ENCODE measurements at places on chromosomes 1 and 21.

- no peak for DNase-seq
Observed at GRCh38 chr1:201479201-201479730, 10.3 kb upstream of the PHLDA3 start.

GRCh38 chr1:112887599-112888283, 68.3 kb downstream of the SLC16A1 start:
- DNase-seq, result no peak

- no peak for DNase-seq
Observed at GRCh38 chr1:1307261-1307922, 338 bp downstream of the ACAP3 start.

DNA sequence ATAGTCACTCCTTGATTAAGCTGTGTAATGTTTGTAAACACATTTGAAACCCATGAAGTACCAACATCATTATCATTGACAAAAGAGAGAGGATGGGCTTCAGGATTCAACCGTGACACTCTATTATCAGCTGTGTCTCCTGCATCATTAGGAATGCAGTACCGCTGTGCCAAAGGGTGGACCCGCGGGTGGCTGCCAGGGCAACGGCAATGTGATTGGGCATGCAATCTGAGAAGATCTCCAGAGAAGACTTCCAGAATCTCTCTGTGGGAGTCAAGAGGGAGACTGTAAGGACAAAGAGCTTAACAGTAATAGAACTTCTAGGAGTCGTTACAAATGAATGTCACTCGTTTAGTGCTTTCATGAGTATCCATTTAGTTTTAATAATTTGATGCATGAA, 97.9 kb downstream of the USH2A start:
- no peak for DNase-seq

DNA sequence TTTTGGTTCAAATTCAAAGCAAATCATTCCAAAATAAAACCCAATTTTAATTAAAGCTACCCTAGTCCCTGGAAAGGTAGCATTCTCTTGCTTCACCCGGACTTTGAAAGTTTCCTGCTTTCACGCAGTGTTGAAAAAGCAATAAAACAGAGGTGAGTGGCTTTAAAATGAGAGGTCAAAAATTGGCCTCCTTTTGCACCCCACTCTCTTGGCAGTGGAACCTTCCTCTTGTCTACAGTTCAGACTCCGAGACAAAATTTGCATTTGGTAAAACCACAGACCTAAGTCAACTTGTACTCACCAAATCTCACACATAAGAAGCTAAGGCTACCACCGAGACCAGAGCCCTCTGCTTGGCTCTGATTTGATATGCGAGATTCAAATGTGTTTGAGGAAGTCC, 252.7 kb downstream of the TTLL7 start:
- DNase-seq, result no peak

DNA sequence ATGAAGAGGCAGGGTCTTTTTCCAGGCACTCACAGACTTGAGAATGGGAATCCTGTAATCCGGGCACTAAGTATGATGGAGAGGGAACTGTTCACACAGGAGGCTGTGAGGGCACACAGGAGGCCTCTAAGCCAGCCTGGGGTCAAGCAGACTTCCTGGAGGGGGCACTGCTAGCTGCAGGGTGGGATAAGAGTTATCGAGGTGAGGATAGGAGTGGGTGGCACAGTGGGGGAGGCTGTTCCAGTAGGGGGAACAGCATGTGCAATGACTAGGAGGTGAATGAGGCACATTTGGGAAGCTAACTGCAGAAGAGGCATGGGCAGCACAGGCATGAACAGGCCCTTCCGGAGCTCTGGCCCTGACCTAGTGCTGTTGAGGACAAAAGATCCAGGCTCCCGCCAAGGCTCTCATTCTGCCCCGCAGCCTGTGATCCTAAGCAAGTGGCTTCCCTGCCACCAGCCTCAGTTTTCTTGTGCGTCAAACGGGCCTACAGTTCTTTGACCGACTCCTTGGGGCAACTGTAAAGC, 216.7 kb downstream of the TRABD2B start:
- DNase-seq, result no peak

- DNase-seq, result no peak
Observed at GRCh38 chr21:17738176-17738953, 80.8 kb downstream of the C21orf91 start.

DNA sequence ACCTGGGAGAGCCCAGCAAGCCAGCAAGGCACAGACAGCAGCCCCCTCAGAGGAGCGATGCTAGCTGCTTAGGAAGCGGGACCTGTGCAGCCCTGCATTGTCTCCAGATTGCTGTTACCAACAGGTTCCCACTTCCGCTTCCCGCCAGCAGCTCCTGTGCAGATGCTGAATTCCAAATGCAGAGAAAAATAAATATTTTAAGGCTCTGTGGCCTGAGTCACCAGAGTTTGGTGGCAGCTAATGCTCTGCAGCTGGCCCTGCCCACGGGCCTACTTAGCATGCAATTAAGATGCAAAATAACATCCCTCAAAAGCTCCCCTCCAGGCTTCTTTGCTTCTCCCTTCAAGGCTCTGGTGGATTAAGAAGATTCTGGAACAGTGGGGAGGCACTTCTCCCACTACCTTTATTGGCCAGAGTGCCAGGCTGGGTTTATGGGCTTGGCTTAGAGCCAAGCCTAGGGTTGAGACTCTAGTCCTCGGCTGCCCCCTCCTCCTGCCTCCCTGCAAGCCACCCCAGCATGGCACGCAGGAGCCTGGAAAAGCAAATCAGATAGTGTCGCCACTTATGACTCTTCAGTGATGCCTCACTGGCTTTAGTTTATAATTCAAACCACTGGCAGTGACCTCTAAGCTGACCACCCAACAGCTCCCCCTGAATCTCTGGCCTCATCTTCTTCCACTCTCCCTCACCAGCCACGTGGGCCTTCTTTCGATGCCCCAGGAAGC, 207.1 kb upstream of the ZC3H12A start:
- DNase-seq, result no peak

DNA sequence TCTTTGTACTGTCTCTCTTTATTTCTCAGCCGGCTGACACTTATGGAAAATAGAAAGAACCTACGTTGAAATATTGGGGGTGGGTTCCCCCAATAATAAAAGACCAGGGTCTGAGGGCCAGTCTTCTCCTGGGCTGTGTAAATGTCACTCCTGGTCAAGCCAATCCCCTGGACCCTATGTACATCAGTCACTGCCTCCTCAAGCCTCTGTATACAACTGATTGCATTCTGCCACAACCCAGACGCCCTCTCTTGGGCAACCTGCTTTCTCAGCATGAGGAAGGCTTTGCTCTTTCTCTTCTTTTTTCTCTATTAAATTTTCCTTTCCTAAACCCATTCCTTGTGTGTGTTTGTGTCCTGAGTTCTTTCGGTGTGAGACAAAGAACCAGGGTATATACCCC, 84.1 kb upstream of the SERBP1 start:
- no peak for DNase-seq

- DNase-seq, result no peak
Observed at GRCh38 chr1:234965111-234965510, 163.5 kb downstream of the TOMM20 start.

DNA sequence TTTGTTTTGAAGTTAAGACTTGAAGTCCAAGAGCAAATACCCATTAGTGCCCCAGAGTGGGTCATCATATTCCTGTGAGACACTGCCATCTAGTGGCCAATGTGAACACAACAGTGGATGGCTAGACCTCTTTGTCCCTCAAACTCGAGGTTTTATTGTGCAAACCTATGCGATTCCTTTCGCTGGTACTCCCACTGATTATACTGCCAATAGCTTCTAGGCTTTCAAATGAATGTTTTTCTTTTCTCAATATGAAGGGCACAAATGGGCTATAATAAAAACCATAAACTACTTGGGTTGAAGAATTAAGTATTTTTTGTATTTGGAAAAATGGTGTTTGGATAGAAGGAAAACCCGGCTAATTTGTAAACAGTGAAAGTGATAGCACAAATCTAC, 100.4 kb upstream of the ZNF281 start:
- DNase-seq, result peak; percentile 67

DNA sequence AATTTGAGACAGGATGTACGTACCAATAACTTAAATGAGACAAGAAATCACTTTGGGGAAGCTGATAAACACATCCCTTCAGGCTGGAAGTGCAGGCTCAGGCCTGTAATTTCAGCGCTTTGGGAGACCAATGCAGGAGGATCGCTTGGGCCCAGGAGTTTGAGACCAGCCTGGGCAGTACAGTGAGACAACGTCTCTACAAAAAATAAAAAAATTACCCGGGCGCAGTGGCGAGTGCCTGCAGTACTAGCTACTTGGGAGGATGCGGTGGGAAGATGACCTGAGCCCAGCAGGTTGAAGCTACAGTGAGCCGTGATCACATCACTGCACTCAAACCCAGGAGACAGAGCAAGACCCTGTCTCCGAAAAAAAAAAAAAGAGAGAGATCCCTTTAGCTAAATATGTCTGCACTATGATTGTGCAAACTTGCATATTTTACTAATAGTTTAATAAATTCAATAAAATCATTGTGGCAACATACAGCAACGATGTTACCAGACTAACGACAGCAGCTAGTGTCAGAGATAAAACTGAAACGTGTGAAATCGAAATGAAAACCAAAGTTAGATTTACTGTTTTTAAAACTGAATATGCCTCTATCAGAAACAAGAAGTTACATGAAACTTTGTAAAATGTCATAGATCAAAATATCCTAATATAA, 54.7 kb downstream of the CD2 start:
- no peak for DNase-seq

DNA sequence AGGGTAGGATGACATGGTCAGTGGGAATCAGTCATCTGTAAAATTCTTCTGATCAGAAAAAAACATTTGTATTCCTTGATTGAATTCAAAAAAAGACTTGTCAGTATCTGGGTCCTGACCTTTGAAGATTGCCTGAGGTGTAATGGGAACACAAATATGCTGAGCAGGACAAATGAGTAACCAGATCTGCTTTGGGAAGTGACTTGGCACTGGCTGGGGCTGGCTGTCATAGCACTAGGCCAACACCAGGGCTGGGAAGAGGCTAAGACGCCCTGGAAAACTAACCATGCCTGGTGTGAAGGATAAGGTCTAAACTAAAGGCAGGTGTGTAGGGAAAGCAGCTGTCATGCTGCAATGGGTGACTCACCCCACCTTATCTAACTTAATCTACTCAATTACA, 452.9 kb upstream of the BEND5 start:
- DNase-seq, result no peak

GRCh38 chr21:28641731-28642130, 350.9 kb downstream of the LTN1 start:
- no peak for DNase-seq

- DNase-seq, result no peak
Observed at GRCh38 chr1:241972703-241973369, 15.3 kb downstream of the BECN2 start.

GRCh38 chr21:16932314-16932713, 580.5 kb upstream of the CXADR start:
- DNase-seq, result no peak

GRCh38 chr1:115218034-115218405, 120.0 kb downstream of the NGF start:
- DNase-seq, result no peak

- DNase-seq, result no peak
Observed at GRCh38 chr1:235054466-235054865, 74.2 kb downstream of the TOMM20 start.

GRCh38 chr1:203288400-203288799, 16.9 kb upstream of the BTG2 start:
- DNase-seq, result no peak

DNA sequence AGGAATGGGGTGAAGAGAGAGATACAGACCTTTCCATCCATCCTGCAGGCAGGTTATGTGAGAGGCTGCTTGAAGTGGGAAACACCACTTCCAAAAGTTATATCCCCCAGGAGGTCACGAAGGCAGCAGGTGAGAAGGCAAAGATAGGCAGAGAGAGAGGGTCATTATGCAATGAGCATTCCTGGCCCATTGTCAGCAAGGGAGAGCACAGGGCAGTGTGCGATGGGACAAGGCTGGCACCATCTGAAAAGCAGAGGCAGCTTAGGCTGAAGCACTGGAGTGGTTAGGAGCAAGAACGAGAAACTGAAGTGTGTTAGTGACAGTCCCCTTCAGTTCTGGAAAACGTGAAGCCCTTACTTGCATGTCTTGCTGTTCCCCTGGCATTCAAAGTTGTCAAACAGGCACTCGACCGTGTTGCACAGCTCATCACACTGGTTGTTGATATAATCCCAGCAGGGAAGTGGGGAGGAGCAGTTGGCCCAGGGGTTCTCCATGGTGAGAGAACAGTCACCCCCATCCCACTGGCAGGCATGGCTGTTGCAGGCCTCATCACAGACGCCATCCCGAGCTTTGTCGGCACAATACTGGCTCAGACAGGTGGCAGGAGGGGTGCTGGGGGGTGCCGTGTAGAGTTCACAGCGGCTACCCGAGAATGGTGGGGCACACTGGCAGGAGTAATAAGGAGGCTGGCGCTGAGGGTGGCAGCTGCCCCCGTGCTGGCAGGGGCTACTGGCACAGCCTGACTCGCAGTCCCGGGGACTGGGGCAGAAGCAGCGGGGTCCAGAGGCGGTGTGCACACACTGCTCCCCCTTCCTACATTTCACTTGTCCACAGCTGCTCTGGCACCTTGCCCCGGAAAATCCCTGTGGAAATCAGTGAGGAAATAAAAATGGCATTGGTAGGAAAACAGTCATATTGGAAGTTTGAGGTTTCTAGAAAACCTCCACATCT, 28.9 kb upstream of the ADAM30 start:
- DNase-seq, result no peak

GRCh38 chr1:59113876-59114457, 182.9 kb upstream of the FGGY start:
- no peak for DNase-seq

DNA sequence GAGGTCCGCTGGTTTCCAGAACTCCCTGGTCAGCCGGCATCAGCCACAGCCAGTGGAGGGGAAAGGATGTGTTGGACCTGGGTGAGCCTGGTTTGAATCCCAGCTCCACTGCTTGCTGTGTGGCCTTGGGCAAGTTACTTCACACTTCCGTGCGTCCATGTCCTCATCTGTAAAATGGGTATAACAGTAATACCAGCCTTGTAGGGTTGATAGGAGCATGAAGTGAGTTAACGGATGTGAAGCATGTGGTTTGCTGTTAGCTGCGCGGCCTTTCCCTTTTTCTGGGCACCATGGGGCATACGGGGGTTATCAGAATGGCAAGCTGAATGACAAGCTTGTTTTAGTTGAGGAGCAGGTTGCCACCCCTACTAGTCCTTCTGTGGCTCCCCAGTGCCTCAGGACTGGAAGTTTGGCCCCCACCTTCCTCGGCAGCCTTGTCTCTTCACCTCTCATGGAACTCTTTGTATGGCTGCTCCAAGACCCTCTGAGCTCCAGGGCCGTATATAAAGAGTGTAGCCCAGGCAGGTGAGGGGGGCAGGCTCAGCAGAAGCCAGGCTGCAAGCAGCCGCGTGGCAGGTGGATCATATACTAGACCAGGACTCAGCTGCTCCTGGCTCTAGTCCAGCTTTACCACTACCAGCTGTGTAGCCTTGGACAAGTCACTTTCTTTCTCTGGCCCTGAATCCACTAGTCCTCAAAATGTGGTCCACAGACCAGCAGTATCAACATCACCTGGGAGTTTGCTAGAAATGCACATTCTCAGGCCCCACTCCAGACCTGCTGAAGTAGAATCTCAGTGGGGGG, 95.4 kb downstream of the LACTBL1 start:
- DNase-seq, result no peak

GRCh38 chr1:199693724-199694123, 333.8 kb upstream of the NR5A2 start:
- DNase-seq, result no peak
